ENCODE measurements at places on chromosomes 2 and 18.

DNA sequence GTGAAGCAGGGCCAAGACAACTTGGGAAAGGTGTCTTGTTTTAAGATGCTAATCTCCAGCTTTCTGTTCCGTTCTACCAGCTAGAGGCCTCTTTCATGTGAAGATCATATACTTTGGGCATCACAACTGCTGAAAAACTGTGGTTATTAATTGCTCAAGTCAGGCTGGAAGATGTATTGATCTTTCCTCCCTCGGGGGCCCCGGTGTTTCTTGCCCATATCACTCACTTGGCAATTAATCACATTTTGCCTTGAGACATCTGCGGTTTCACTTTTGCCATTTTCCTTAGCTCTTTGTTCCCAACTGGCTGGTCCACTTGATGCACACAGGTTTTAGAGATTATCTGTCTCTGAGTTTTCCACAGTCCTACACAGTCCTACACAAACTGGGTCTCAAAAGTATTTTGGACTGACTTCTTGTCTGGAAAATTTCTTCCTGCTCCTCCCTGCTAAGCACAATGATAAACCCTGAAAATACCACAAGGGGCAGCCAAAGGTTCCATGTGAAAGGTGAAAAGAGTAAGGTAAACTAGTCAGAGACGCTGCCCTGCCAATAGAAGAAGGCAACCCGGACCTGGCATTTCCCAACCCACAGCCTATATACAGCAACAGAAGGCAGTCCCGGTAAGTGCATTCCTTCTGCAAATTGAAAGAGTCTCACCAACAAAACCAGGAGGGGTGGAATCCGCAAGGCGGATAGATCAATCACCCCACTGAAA lies 181.0 kb downstream of the AFF3 start:
- DNase-seq = no peak

- DNase-seq = no peak
These were observed 91.8 kb downstream of the CABLES1 start for GRCh38 chr18:23226930-23227725.

DNA sequence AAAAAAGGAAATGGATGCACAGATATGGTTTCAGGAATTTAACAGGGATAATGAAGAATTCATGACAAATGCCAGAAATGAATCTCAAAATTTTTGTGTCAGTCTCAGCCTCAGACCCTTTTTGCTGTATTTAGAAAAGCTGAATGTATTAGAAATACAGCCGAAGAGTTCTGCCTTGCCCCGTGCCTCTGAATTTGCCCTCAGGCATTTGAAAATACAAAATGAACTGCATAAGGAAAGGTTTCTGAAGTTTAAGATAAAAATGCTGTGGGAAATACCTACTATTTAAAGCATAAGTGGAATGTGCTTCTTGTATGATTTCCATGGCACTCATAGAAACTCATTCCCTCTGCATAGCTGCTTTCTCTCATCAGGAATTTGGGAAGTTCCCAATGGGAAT lies 1580.6 kb downstream of the DPP10 start:
- DNase-seq = no peak

GRCh38 chr2:100235098-100235497 lies 87.2 kb downstream of the LONRF2 start:
- DNase-seq = no peak

DNA sequence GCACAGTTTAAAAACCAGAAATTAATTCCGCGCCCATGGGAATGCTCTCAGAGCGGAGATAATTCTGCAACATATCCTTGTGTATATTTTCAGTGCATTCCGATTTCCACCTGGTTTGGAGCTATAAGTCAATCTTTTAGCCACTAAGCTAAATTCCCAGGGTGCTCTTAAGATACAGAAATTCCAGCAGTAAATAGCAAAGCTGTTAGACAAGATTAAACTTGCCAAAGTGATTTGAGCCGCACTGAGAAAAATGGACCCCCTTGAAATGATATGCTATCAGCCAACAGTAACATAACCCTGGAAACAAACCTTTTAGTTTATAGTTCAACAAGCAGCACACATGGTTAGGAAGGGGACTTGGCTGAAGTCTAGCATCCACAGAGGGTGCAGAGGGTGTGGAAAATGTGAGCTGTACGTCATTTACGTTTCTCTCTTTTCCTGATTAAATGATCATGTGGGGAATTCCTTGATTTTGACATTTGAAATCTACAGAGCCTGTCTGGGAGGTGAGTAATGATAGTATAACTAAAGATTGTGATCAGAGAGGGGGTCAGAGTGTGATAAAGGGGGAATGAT lies 99.8 kb upstream of the COPS8 start:
- no peak for DNase-seq

- no peak for DNase-seq
These were observed 448.1 kb upstream of the VRK2 start for GRCh38 chr2:57598551-57598950.

DNA sequence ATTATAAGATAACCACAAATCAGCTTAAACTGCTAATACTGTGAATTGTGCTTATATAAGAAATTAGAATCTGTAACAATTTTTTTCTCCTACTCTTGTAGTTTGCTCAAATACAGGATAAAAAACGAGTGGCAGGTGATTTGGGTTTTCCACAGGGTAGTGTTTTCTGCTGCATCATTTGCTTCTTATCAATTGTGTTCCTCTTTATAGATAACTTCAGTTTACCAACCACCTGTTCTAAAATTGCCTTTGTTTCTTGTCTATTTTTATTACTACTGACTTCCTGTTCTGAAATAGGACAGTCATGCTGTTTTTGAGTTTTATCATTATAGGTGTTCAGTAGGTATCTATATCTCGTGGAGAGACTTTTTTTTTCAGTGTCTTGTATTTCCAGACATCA lies 56.9 kb downstream of the MFSD6 start:
- no peak for DNase-seq

DNA sequence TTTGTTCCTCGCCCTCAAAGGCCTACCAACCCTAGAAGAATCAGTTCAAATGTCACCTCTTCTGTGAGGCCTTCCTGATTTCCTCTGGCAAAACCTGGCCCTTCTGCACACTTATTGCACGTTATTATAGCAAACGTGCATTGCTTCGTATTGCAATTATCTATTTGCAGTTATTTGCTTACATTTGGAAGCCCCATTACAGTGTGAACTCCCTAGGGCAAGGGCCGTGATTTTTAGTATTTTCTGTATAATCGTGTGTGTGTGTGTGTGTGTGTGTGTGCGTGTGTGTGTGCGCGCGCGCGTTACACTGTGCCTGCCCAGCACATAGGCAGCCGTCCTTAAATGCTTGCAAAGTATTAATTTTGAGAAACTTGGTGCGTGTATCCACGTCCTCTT lies 460 bp upstream of the SEMA4F start:
- DNase-seq = no peak

GRCh38 chr2:150424406-150424805 lies 63.1 kb downstream of the RND3 start:
- no peak for DNase-seq

- DNase-seq = no peak
These were observed 1193.9 kb upstream of the CELF4 start for GRCh38 chr18:38759457-38759856.

- DNase-seq = no peak
These were observed 232.0 kb downstream of the SH3BP4 start for GRCh38 chr2:235183786-235184185.

DNA sequence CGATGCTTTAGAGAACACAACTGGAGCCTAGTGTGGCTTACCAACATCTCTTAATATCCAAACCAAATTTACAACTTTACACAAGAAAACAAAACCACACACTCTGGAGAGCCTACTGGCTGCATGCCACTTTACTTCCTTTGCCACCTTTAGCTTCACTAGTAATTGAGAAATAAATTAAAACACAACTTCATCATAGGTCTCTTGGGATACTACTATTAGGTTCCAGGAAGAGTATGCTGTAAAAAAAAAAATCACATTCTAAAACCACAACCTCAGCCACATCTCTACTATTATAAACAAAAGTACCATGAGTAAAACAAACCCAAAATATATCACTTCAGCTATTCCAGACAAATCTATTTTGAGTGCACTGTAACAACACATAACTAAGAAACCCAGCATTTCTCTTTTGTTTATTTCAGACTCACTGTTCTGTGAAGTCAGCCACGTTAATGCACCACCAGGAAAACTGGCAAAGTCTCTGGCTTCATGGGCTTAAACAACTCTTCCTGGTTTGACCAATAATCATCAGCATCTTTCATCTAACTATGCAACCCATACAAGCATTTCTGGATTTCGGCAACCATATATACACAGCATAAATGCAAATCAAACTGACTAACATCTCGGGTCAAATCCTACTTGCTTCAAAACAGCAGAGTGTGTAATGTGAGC lies 59.1 kb downstream of the REV1 start:
- peak; percentile 52 for DNase-seq

GRCh38 chr18:80166240-80166639 lies 57.2 kb downstream of the ADNP2 start:
- no peak for DNase-seq

DNA sequence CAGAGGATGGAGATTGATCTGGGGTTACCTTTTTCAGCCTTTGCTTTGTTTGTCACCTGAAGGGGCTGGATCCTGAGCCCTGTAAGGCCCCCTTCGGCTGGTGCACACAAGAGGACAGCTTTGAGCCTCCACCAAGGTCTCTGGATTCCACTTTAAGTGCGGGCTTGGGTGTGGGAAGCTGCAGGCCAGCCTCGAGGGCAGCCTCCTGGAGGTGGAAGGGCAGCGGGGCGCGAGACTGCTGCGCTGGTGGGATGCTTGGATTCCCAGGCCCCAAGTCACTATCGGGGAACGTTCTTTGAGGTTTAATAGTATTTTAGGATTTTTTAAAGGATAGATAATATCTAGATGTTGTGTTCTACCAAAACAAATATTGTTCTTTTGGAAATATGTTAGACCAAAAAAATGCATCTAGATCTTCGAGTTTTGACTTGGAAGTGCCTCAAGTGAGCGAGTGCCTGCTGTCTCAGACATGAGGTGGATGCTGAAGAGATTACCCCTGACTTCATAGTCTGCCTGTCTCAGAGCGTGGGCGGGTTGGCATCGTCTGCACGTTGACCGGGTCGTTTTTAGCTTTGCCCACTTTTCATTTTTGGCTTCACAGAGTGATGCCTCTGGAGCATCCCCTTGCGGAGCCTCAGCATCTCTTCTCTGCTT lies 113.8 kb downstream of the AGAP1 start:
- no peak for DNase-seq

GRCh38 chr18:3170441-3171161 lies 49.2 kb downstream of the MYOM1 start:
- no peak for DNase-seq

DNA sequence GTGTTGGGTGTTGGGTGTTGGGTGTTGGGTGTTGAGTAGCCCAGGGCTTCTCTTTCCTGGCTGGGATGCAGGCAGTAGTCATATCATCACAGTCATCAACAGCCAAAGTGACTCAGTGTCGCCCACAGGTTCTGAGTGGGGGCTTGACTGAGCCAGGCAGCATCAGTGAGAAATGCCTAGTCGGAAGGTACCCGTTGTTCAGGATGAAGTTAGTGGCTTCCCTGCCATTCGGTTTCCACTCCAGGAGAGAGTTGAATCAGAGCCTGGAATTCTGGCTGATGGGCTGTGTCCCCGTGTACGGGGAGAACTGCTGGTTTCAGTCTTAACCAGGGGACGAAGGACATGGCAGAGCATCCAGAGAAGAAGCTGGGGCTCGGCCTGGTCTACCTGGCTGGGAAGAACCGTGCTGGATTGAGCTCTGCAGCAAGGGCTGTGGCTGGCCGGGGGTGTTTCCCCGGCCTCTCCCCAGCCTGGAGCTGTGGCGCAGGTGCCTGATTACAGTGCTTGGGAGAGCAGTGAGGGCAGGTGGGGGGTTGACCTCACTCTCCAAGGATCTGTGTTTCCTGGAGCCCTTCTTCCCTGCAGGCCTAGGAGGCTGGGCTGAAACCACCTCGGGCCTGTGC lies 49.4 kb downstream of the AGAP1 start:
- DNase-seq = no peak

DNA sequence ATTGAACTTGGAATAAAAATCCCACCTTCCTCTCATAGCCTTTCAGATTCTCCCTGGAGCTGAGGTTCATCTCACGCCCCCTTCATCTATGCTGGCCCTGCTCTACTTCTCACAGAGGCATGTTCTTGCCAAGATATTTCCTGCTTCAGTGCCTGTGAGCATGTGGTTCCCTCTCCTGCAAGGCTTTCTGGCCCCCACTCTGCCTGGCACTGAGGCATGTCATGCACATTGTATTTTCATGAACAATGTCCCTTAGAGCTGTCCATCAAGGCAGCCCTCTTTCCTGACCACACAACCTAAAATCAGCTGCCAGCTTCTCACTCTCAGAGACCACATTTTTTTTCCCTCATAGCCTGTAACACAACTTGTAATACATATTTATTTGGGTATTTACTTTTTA lies 18.0 kb upstream of the HK2 start:
- DNase-seq = no peak

DNA sequence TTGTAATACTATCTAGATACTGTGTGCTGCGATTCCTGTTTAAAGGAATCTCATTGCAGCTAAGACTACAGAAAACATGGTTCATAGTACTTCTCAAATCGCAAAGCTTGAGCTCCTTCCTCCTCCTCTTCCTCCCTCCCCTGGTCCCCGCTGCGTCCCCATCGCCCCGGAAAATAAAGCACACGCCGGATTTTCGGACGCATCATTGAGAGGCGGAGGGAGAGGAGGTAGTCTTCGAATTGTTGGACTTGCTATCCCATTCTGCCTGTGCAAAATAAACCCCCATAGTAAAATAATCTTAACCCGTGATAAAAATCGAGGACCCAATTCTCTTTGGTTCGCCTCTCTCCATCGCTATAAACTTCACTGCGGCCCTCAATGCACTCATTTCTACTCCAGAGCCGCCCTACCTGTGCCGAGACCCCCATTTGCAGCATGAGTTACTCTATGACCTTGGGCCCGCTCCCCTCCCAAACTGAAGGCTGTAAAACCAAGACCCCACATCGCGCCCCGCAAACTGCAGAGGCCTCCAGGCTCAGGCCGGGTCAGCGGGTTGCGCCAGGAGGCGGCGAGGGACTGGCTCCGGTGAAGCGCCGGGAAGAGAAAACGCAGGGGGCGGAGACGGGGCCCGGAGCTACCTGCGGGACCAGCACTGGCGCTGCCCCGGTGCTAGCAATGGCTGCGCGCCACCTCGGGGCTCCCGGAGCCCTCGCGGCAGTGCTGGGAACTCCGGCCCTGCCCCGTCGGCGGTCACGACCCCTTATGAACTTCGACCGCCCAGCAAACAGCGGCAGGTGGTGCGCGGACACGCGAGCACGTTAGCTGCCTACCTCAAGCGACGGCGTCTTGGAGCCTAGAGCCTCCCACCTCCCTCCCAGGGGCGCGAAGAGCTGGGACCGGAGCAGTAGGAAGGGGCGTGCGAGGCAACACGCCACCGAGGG lies 649 bp downstream of the ESCO1 start:
- no peak for DNase-seq

- peak; percentile 98 for DNase-seq
These were observed 14.6 kb upstream of the ITGAV start for GRCh38 chr2:186575302-186575701.

- DNase-seq = no peak
These were observed 63.8 kb upstream of the GALNT3 start for GRCh38 chr2:165857876-165858275.
